ENCODE measurements at places on chromosomes 11 and 22.

GRCh38 chr11:46417711-46418110 is 26.1 kb upstream of the CHRM4 start:
- DNase-seq = no peak

- no peak for DNase-seq
Measured at GRCh38 chr11:45930951-45931570, 8.6 kb downstream of the LARGE2 start.

DNA sequence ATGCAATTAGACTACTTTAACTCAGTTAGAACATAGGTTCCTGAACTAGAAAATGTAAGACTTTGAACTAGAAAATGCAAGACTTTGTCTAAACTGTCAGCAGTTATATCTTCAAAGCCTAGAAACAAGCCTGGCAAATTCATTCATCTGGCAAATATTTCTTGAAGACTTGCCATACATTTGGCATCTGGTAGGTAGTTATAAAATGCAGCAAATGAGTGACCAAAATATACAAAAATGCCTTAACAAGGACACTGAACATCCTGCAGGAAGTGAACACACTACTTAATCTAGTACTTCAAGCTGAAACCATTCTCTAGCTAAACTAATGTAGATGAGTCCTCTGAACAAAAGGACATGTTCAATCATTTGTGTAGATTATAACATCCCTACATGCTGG is 84.7 kb upstream of the SCUBE2 start:
- no peak for DNase-seq

DNA sequence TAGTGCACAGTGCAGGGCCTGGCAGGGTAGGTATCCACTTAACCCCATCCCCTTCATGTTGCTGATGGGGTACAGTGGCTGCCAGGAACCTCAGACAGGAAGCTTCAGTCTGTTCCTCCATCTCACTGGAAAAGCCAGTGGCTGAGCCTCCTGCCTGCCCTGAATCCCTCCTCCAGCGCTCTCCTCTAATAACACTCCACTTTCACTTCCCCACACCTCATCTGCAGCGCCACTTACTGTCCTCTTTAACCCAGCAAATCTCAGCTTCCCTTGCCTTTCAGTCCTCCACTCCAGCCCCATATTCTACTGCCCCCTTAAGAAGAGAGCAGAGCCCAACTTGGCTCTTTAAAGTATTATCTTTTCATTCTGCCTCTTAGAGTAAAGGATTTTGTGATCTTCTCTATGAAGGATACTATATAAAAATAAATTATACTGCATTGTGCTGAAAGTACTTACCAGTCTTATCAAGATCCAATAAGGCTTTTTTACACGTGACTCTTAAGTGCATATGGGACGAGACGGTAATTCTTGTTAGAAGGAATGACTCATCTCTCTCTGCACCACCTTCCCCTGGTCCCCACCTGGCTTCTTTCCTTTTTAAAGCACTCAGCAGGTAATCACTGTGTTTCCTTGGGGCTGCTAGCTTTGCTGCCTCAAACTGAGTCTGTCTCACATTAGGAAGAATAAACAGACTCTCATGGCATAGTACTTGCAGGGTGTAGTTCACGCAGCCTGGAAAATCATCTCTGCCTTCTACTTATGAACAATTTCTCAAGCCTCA is 238.0 kb upstream of the NARS2 start:
- no peak for DNase-seq

DNA sequence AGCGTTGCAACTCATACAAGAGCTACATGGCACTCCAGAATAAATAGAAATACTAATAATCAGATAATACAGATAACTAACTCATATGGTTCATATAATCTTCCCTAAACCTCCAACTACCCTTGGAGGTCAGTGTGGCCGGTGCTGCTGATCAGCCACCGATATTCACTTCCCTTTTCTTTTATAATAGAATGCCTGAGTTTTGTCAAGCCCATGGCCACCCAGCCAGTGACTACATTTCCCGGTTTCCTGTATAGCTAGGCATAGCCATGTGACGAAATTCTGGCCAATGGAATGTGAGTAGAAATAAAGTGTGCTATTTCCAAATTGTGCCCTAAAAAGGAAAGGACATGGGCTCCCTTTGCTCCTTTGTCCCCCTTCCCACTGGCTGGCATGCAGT is 5.9 kb upstream of the CAT start:
- no peak for DNase-seq

DNA sequence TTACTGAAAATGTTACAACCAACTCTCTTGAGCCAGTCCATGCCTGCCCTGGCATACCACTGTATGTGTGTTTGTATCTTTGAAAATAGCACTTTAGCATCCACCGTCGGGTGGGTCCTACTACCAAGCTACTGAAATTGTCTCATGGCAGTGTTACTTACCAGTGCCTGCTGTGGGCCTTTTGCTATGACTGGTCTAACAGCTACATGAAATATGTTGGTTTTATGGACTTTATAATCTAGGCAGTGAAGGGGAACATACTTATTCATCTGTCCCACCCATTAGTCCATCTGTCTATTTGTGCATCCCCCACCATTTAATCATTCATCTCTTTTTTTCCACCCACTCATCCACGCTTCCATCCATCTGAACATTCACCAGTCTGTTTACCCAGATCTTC is 106.0 kb downstream of the NAV2 start:
- DNase-seq = no peak
